ENCODE measurements at places on chromosomes 3 and 15. TPM values are rescaled to one million over a fixed set of nuclear protein-coding genes. Genes with fewer than 3 reads are reported as not detected.

DNA sequence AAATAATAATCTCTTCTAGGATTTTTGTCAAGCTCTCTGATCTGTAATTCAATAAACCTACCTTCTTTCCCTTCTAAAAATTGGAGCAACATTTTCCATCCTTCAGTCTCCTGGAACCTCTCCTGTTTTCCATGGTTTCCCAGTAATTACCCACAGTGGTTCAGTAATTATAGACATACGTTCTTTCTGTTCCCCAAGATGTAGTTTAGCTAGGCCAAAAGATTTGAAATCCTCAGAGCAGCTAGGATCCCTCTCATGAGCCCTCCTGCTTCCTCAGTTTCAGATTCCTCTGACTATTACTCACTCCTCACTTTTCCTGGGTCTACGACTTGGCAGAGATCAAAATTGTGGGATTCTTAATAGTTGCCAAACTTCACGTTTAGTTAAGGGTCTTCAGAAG, 76.9 kb upstream of the IGSF10 start:
- DNase-seq = no peak

GRCh38 chr3:15953841-15954240, 156.1 kb upstream of the ANKRD28 start:
- no peak for DNase-seq

GRCh38 chr3:112366522-112366921, 33.6 kb downstream of the CD200 start:
- DNase-seq = no peak

DNA sequence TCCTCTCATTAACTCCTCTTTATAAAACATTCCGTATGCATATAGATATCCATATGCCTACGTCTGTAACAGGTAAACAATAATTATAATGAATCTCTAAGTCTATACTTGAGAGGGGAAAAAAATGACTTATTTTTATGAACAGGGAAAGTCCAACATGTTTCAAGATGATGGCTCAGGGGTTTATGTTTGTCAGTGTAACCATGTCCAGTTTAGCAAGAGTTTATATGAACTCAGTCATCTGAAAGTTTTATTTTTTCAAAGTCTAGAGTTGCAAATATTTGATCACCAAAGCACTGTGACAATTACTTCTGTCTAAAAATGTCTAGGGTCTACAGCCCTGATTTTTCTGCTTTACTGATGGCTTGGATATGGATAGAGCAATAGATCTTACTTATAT, 559.4 kb upstream of the KCNMB2 start:
- DNase-seq = no peak

DNA sequence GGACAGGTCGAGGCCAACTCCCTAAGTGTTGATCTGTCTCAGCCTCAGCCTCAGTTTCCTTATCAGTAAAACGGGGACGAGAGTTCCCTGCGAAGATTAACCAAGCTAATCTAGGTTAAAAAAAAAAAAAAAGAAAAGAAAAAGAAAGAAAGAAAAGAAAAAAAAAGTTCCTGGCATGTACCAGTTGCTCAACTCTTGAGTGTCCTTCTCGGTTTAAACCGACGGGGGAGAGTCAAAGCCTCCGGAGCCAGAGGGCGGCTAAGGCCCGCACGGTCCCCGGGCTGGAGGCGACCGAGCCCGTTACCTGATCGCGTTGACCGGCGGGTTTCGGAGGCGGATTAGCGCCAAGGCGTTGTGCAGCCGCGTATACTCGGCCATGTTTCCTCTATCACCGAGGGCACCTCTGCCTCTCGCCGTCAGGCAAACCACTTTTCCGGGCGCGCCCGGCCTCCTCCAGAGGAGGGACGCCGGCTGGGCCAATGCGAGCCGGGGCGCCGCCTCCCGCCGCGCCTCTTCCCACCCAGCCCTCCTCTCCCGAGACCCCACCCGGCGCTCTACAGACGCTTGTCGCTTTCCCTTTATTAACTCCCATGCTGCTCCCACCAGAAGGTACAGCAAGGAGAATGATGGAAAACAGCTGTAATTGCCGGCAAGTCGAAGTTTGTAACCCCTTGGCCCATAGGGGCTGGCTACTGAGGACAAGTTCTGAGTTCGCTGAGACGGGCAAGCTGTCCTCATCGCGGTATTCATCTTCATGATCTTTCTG, at the start of gene EHHADH:
EHHADH (minus strand) TSS at position 405 of the 766 bp plus-strand sequence; CDS start at position 378, 27 bp downstream.
- DNase-seq = peak; percentile 80

DNA sequence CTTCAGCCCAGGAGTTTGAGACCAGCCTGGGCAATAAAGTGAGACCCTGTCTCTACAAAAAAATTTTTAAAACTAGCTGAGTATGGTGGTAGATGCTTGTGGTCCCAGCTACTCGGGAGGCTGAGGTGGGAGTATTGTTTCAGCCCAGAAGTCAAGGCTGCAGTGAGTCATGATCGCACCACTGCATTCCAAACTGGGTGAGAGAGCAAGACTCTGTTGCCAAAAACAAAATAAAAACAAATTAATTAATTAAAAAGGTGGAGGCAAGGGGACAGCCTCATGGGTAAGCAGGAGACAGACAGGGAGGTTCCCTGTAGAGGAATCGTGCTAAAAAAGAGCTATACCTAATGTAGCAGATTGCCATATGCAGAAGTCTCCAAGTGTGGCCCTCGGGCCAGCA, 12.6 kb downstream of the HAPLN3 start:
- no peak for DNase-seq

DNA sequence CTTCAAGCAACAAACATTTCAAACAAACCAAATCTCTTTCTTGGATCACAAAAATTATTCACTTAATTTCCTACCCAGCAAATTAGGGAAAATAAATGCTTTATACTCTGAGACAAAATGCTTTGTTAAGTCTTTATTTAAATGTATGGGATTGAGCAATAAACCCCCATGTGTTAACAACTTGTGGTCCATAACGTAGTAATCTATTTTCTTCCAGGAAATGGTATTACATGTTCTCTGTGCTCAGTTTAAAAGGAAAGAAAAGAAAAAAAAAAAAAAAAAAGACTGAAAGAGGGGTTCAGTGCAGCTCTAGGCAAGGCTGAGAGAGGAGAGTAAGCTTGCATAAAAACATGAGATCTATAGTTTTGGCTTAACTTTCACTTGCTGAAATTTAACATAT, 102.3 kb downstream of the PIK3CB start:
- DNase-seq = no peak

DNA sequence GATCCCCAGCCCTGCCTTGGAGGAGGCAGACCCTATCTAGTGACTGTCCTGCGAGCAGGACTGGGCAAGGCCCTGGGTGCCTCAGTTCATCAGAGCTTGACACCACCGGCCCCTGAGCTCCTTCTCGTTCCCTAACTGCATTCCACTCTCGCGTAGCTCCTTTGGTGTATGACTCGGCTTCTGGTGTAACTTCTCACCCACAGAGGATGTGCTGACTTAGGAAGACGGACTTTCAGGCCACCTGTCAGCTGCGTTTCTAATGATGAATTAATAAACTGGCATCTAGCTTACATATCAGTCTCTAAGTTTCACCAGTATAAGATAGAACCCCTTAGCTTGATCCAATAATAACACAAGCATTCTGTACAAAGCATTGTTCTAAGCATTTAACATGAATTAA, 17.5 kb downstream of the ABCF3 start:
- no peak for DNase-seq

- DNase-seq = no peak
Measured at GRCh38 chr3:49422379-49423248, at the start of gene AMT. Gene AMT (minus strand): TSS chr3:49422473. CDS start chr3:49422450, 23 bp downstream.

DNA sequence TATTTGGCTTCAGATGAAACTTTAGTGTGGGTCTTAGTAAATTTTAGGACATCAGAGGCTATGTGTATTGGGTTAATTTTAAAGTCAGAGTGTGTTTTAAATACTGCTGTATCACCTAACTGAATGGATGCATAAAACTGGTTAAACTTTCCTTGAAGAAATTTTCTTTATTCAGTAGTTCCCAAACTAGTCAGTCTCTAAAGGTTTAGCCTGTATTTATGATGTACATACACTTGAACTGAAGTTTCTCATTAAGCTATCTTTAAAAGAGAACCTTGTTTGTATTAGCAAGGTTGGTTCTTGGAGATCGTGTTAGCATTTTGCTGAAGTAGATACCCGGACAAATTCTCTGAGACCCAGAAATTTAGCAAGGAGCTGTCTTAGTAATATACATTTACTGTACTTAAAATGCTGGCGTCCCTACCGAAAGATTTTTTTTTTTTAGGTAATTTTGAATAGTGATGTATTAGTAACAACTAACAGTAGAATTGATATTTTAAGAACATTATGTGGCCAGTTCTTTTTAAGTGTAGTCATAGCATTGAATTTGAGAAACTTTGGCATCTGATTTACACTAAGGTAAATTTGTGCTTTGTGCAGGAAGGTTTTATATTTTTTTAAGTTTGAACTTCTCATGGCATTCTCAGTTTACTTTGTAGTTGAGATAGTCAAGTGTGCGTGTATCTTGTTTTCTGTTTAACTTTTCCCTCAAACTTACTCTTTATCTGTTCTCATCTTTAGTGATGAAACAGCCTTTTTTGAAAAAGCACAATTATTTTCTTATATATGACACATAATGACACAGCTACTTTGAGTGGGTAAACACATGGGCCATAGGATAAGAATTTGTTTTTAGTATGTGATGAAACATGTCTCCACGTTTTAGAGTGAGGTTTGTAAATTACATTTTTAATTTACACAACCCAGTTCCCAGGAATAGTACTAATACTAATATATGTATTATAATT, 2.9 kb downstream of the DIPK2A start:
- no peak for DNase-seq

DNA sequence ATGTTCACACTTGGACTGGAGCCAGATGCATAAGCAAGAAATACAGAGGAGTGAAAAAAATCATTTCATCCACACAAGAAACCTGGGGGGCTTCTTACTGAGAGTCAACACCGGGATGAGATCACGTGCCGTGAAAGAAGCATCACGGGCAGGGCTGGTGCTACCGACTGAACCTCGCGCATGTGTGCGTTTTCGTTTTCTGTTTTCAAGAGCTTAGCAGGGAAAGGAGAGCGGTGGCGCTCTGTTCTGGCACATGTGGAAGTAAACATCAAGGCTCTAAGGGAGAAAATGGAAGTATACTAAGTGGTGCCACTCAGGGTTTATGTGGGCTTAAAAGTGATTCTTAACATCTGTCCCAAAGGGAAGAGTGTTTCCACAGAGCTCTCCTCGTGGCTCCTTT, 55.9 kb downstream of the VGLL4 start:
- no peak for DNase-seq

DNA sequence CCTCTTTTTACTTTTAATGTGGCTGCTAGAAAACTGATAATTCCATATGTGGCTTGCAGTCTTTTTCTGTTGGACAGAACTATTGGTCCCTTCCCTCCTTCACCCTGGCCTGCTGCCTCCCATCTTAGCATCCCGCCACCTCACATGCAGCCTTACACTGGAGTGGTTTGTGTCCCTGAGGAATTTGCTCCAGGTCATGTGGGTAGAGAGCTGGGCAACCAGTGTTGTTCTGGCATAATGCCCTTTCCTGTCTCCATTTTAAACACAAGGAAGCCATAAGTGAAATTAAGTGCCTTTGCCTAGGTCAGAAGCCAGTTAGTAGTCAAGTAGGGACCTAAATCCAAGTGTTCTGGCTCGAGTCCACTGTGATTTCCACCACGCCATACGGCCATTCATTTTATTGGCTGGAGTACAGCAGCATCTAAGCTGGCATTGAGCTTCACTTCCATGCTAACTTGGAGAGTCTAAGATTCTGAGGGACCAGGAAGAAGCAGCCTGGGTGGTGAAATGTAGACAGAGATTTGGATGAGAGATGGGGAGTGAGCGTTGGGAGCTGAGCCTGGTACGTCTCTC, 46.0 kb upstream of the PLXNA1 start:
- peak; percentile 43 for DNase-seq

GRCh38 chr3:186534113-186534669, 10.0 kb downstream of the CRYGS start:
- DNase-seq = no peak

GRCh38 chr3:127220497-127220896, 27.6 kb downstream of the PRR23E start:
- DNase-seq = no peak

GRCh38 chr3:186246941-186247340, 115.1 kb downstream of the DGKG start:
- no peak for DNase-seq

GRCh38 chr3:106825962-106826605, 551.2 kb upstream of the CCDC54 start:
- no peak for DNase-seq

DNA sequence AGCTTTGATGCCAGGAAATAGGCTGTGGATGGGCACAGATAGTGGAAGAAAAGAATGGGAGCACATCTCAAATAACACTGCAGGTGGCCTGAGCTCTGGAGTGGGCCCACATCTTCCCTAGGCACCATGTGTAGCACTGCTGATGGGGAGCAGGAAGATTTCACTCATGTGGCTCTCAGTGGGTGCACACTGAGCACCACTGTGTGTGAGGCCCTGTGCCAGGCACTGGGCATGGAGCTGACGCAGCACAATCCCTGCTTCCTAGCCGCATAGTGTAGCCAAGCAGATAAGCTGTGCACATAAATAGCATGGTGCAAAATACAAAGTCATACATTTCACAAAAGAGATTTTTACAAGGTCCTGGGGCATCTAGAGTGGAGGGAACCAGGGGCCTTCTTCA, 101.6 kb downstream of the MOBP start:
- no peak for DNase-seq

- no peak for DNase-seq
Measured at GRCh38 chr15:65930134-65930533, 60.8 kb downstream of the RAB11A start.

- DNase-seq = no peak
Measured at GRCh38 chr3:125147491-125147820, 65.1 kb downstream of the SLC12A8 start.

The LMAN1L gene
- total RNA-seq = not detected

The RNU5B-1 gene
- not detected for total RNA-seq

The CSK gene
- total RNA-seq = 14.8 TPM

The OCA2 gene
- not detected for total RNA-seq

Measured in sigmoid colon (tissue), 7 donors.